Activated CD4-positive, alpha-beta T cell treated with anti-CD3 and anti-CD28 coated beads, Interleukin-2, amount 10 ng/mL, durations not matched to agents 7 days and 5 days (primary cell): ENCODE measurements at places on chromosomes 7 and 10. TPM values are rescaled to one million over a fixed set of nuclear protein-coding genes. Genes with fewer than 3 reads are reported as not detected.

GRCh38 chr10:34397324-34397723 is 417.8 kb downstream of the PARD3 start:
- H3K27me3 ChIP-seq, result no peaks in the 10 kb centered on the region
- H3K4me1 ChIP-seq, result no peaks in the 10 kb centered on the region
- no peak overlapping the region for H3K4me3 ChIP-seq
- DNase-seq, result no peak
- no peak overlapping the region for H3K27ac ChIP-seq

DNA sequence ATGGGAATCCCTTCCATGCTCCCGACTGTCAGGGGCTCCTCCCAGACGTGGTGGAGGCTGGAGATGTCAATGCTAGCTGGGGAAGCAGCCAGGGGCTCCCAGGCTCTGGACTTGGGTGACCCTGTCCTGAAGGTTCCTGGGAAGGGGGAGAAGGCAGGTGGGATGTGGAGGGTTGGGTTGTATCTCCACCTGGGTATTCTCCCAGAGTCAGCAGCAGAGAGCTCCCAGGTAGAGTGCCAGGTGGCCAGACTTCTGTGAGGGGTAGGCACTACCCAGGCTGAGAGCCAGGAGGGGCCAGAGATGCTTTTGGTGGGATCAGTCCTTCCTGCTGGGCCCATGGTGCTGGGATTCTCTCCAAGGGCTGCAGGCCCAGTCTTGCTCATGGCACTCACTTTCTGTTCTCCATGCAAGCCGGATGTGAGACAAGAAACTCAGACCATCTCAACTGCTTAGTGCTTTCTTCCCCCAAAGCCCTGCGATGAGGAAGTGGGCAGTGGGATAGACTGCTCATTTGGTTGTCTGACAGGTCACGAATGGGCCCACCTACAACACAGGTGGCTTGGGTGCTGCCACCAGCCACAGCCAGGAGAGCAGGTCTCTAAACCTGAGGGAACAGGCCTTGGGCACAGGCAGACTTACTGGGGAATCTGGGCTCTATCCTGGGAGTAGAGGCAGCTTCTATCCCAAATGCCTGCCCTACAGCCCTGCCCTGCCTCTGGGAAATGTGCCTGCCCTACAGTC is 52.5 kb upstream of the CAMK2B start:
- H3K27me3 ChIP-seq, result peaks cover 5% of the 10 kb centered on the region
- no peaks in the 10 kb centered on the region for H3K36me3 ChIP-seq
- DNase-seq, result no peak
- H3K4me1 ChIP-seq, result no peaks in the 10 kb centered on the region
- peak overlapping the region; percentile 41 for H3K27ac ChIP-seq
- H3K4me3 ChIP-seq, result no peak overlapping the region

DNA sequence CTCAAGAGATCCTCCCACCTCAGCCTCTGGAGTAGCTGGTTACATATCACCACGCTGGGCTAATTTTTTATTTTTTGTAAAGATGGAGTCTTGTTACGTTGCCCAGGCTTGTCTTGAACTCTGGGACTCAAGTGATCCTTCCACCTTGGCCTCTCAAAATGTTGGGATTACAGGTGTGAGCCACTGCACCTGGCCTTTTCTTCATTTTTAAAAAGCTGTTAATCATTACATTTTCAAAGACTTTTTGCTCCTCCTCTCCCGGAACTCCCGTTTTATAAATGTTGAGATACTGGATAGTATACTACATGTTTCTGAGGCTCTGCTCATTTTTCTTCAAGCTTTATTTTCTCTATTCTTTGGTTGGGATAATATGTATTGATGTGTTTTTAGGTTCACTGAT is 16.4 kb downstream of the AOAH start:
- no peak for DNase-seq
- H3K27me3 ChIP-seq, result no peaks in the 10 kb centered on the region
- no peak overlapping the region for H3K4me3 ChIP-seq
- peaks cover 37% of the 10 kb centered on the region for H3K4me1 ChIP-seq
- H3K36me3 ChIP-seq, result peaks cover 73% of the 10 kb centered on the region
- no peak overlapping the region for H3K27ac ChIP-seq

GRCh38 chr10:61895898-61896600 is 5.5 kb upstream of the ARID5B start:
- no peak overlapping the region for H3K27ac ChIP-seq
- no peak overlapping the region for H3K4me3 ChIP-seq
- H3K27me3 ChIP-seq, result no peaks in the 10 kb centered on the region
- no peak for DNase-seq
- peaks cover 31% of the 10 kb centered on the region for H3K4me1 ChIP-seq
- H3K36me3 ChIP-seq, result no peaks in the 10 kb centered on the region

GRCh38 chr7:39304668-39305405 is 261.4 kb upstream of the YAE1 start:
- H3K27ac ChIP-seq, result no peak overlapping the region
- H3K4me3 ChIP-seq, result no peak overlapping the region
- peaks cover 8% of the 10 kb centered on the region for H3K27me3 ChIP-seq
- DNase-seq, result no peak

GRCh38 chr7:142581341-142581740 is 167.9 kb upstream of the PRSS1 start:
- no peaks in the 10 kb centered on the region for H3K27me3 ChIP-seq
- H3K36me3 ChIP-seq, result no peaks in the 10 kb centered on the region
- peak overlapping the region; percentile 50 for H3K4me3 ChIP-seq
- peak overlapping the region; percentile 87 for H3K27ac ChIP-seq
- DNase-seq, result peak; percentile 48

DNA sequence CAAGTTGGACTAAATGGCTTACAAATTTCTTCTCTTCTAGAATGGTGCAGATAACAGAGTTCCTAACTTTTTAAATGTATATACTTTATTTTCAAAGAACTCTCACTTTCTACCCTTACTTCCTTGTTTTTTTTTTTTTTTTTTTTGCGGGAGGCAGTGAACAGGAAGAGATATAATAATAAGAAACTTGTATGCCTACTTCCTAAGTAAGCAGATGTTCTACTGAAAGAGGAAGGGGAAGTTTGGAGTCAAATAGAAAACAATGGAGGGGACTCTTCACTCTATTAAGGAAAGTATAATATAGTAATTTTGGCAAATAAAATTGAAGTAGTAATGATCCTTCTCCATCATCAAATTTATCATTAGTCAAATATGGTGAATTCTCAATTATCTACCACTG is 754.0 kb downstream of the KCNMA1 start:
- H3K4me3 ChIP-seq, result no peak overlapping the region
- H3K27ac ChIP-seq, result no peak overlapping the region
- peaks cover 9% of the 10 kb centered on the region for H3K4me1 ChIP-seq

GRCh38 chr7:83546586-83546985 is 102.4 kb downstream of the SEMA3E start:
- H3K4me1 ChIP-seq, result no peaks in the 10 kb centered on the region
- H3K36me3 ChIP-seq, result no peaks in the 10 kb centered on the region
- no peak overlapping the region for H3K4me3 ChIP-seq
- H3K27ac ChIP-seq, result no peak overlapping the region
- H3K27me3 ChIP-seq, result no peaks in the 10 kb centered on the region
- DNase-seq, result no peak

DNA sequence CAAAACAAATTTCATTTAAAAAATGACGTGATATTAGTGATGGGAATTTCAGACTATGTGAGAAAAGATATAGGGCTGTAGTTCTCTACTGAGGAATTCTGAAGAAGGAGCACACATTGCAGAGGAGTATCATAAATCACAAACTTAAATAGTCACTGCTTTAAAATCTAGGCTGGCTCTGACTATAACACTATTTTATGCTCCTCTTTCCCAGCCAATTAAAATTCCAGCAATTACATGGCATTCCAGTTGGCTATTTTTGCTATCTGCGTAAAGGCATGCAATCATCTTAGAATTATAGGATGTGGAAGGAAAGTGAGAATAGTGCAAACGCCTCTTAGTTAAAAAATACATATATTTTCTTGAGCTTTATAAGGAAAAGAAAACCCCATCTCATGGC is 123.1 kb downstream of the GNAI1 start:
- no peaks in the 10 kb centered on the region for H3K4me1 ChIP-seq
- no peaks in the 10 kb centered on the region for H3K36me3 ChIP-seq
- H3K27ac ChIP-seq, result no peak overlapping the region
- H3K27me3 ChIP-seq, result no peaks in the 10 kb centered on the region
- DNase-seq, result no peak
- H3K4me3 ChIP-seq, result no peak overlapping the region

DNA sequence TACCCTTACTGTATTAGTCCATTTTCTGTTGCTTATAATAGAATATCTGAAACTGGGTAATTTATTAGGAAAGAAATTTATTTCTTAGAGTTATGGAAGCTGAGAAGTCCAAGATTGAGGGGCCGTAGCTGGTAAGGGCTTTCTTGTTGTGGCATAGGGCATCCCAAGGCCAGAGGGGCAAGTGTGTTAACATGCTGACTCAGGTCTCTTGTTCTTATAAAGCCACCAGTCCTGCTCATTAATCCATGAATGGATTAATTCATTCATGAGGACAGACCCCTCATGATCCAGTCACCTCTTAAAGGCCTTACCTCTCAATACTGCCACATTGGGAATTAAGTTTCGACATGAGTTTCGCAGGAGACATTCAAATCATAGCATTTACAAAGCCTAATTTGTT is 2.4 kb downstream of the ARMC10 start:
- H3K4me3 ChIP-seq, result no peak overlapping the region
- H3K4me1 ChIP-seq, result peaks cover 37% of the 10 kb centered on the region
- no peak for DNase-seq
- H3K36me3 ChIP-seq, result peaks cover 8% of the 10 kb centered on the region
- no peak overlapping the region for H3K27ac ChIP-seq

GRCh38 chr10:104903433-104903832 is 262.3 kb downstream of the SORCS3 start:
- H3K27ac ChIP-seq, result no peak overlapping the region
- no peak overlapping the region for H3K4me3 ChIP-seq

- no peak for DNase-seq
- peaks cover 69% of the 10 kb centered on the region for H3K36me3 ChIP-seq
- H3K27ac ChIP-seq, result no peak overlapping the region
- no peak overlapping the region for H3K4me3 ChIP-seq
- no peaks in the 10 kb centered on the region for H3K27me3 ChIP-seq
These were observed 55.2 kb upstream of the ZNF746 start for GRCh38 chr7:149552799-149553198.

GRCh38 chr10:95208702-95209391 is 14.8 kb downstream of the ACSM6 start:
- no peak overlapping the region for H3K4me3 ChIP-seq
- H3K4me1 ChIP-seq, result no peaks in the 10 kb centered on the region
- H3K27me3 ChIP-seq, result peaks cover 2% of the 10 kb centered on the region
- H3K36me3 ChIP-seq, result no peaks in the 10 kb centered on the region
- no peak for DNase-seq
- H3K27ac ChIP-seq, result no peak overlapping the region

DNA sequence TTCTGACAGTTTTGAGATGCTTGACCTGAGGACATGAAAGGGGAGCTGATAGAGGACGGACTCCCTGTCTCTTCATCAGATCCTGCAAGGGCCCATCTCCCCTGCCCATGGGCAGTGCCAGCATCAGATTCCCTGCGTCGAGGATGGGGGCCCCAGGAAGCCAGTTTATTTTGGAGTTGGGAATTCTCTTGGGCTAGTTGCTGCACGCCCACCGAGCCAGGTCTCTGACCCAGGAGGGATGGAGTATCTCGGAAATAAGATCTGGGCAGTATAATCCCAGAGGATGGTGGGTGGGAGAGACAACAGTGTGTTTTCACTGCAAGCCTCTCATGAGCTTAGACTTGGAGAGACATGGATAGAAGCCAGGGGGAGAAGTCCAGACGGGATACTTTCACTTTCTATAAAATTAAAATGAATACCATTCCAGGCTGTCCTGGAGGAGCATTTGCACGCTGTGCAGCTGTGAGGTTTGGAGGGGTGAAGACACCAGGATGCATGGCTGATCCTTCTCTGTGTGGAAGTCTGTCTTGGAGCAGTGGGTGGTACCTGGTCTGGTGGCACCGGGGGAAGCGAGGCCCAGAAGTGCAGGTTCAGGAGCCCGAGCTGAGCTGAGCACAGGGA is 25.8 kb downstream of the DOCK1 start:
- no peak overlapping the region for H3K27ac ChIP-seq
- H3K4me3 ChIP-seq, result no peak overlapping the region
- no peaks in the 10 kb centered on the region for H3K36me3 ChIP-seq
- H3K4me1 ChIP-seq, result no peaks in the 10 kb centered on the region
- no peak for DNase-seq

- H3K36me3 ChIP-seq, result peaks cover 5% of the 10 kb centered on the region
- H3K4me3 ChIP-seq, result no peak overlapping the region
- no peaks in the 10 kb centered on the region for H3K27me3 ChIP-seq
- H3K27ac ChIP-seq, result no peak overlapping the region
- DNase-seq, result no peak
These were observed 218.8 kb downstream of the EBF3 start for GRCh38 chr10:129745186-129745750.

DNA sequence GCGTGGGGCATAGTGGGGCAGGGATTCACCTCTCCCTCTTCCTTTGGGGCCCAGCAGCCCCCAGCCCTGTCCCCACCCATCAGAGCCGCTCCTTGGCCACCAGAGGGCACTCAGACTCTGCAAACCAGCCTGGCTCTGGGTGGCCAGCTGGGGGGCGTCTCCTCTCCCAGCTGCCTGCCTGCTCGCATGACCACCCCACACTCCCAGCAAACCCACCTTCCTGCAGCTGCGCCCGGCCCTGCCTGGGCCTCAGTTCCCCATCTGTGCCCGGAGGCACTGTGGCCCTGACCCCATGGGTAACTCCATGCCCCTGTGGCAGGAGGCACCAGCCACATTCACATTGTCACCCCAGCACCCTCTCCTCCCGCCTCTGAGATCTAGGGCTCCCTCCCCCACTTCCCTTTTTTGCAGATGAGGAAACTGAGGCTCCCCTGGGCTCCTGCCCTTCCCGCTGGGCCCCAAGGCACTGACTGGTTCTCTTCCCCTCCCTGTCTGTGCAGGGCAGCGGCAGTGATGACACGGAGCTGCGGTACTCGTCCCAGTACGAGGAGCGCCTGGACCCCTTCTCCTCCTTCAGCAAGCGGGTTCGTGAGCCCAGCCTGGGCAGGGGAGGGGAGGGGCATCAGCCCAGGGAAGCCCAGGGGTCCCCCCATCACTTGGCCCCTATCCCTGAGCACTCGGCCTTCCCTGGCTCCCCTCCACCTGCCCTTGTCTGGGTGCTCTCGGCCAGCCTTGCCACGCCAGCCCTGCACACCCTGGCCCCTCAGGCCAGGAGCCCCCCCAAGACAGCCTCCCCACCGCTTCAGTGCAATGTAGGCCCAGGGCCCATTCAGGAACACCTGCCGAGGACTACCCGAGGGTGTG is 6.9 kb upstream of the SH2B2 start:
- H3K4me3 ChIP-seq, result no peak overlapping the region
- H3K27me3 ChIP-seq, result peaks cover 4% of the 10 kb centered on the region
- no peak overlapping the region for H3K27ac ChIP-seq
- peak; percentile 65 for DNase-seq
- H3K4me1 ChIP-seq, result peaks cover 7% of the 10 kb centered on the region
- no peaks in the 10 kb centered on the region for H3K36me3 ChIP-seq

GRCh38 chr7:47249361-47249760 is 332.6 kb downstream of the TNS3 start:
- DNase-seq, result no peak
- no peaks in the 10 kb centered on the region for H3K36me3 ChIP-seq
- no peaks in the 10 kb centered on the region for H3K4me1 ChIP-seq

- peaks cover 19% of the 10 kb centered on the region for H3K36me3 ChIP-seq
- H3K4me1 ChIP-seq, result peaks cover 12% of the 10 kb centered on the region
- H3K27ac ChIP-seq, result no peak overlapping the region
- DNase-seq, result no peak
- peaks cover 5% of the 10 kb centered on the region for H3K27me3 ChIP-seq
These were observed 161.3 kb upstream of the LRRN3 start for GRCh38 chr7:110929480-110930249.

NFE2L3 gene
- 12.0 TPM for total RNA-seq

FEZF1 gene
- total RNA-seq, result not detected

UTF1 gene
- total RNA-seq, result not detected

MNX1 gene
- not detected for total RNA-seq

PPP1R17 gene
- total RNA-seq, result not detected

HACD1 gene
- total RNA-seq, result 0.47 TPM

TCAF2 gene
- total RNA-seq, result 22.2 TPM

LRRC72 gene
- not detected for total RNA-seq

ACTL6B gene
- not detected for total RNA-seq
